ENCODE measurements at places on chromosomes 11 and 22. TPM values are rescaled to one million over a fixed set of nuclear protein-coding genes. Genes with fewer than 3 reads are reported as not detected.
A peak's percentile ranks its signal among the peaks of the same experiment; 100 is the strongest.

GRCh38 chr11:86442827-86443226, 68.1 kb downstream of the CCDC81 start:
- no peak for DNase-seq

DNA sequence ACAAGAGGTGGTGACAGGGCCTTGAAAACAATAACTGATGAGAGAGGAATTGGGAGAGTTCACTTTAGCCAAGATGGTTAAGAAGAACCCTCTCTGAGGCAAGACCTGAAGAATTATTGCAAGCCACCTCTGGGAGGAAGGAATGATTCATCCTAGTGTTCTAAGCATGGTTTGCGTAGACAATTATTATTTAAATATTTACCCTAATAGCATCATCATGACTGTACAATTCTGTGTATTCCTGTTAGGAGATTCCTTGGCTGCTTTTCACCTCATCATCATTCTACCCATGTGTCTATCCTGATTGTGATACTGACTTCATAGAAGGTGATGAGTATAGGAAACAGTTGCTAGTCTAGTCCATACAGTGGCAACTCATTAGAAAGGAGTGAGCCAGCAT, 264.4 kb downstream of the DDX10 start:
- no peak for DNase-seq

- DNase-seq = no peak
These were observed 85.0 kb downstream of the ATG16L2 start for GRCh38 chr11:72899238-72899637.

- DNase-seq = no peak
These were observed 974 bp downstream of the PPIL2 start for GRCh38 chr22:21666786-21667185.

DNA sequence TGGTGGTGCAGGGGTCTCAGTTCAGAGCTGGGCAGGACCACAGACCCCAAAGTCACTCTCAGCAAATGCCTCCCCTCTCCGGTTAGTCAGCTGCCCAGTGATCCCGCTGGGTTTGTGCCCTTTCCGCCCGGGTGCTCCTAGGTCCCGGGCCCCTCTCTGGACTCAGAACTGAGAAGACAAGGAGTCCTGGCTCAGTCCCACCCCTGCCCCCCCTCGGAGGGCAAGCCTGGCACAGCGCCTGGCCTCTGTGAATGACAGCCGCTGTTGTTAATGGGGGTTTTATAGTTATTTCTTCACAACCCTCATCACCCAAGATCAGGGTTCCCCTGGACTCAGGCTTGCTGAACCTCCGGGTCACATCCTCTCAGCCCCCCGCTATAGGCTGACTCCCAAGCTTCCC, 47.6 kb downstream of the ELFN2 start:
- DNase-seq = no peak

- peak; percentile 34 for DNase-seq
These were observed 10.2 kb downstream of the PACS1 start for GRCh38 chr11:66080055-66080817.

- no peak for DNase-seq
These were observed 578 bp upstream of the PARVG start for GRCh38 chr22:44179989-44180705.

- no peak for DNase-seq
These were observed at the start of gene LSP1 for GRCh38 chr11:1852877-1853276. Gene LSP1 (plus strand): TSS chr11:1853084. CDS start chr11:1853145, 61 bp downstream.

- no peak for DNase-seq
These were observed 699.0 kb downstream of the ETS1 start for GRCh38 chr11:127888386-127888785.

- DNase-seq = no peak
These were observed 26.1 kb downstream of the ABTB2 start for GRCh38 chr11:34331736-34332135.

- no peak for DNase-seq
These were observed 37.8 kb downstream of the PGR start for GRCh38 chr11:101091781-101092180.

DNA sequence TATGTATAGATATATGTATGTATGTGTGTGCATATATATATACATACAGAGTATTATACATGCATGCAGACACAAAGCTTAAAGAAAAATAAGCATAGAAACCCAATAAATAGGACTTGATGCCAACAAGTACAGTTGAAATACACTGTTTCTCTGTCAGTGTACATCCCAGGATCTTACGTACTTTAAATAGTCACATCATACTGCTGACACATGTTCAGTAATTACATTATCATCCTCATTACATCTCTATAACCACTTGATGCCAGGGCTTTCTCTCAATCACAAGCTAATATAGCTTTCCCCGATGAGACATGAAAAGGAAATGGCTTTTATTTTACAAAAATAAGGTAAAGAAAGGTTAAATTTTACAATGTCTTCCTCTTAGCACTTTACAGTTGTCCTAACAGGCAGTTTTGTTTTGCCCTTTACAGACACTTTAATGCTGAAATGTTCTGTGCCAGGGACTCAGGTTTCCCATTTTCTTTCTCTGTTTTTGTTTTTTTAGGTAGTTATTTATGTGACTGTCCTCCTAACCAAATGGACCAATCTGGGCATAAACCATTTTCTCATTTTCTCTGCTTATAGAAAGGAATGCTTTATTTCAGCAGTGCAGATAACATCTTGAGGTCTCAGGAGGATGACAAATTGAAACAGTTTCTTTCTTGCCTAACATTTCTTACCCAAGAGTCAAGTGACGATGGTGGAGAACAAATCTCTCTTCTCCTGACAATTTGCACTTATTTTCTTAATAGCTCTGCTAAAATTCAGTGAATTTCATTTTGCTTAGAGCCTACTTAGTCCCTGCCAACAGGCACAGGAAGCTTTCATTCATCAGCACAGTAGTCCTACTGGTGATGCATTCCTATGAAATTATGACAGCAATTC, 350.2 kb downstream of the TTC28 start:
- DNase-seq = no peak

GRCh38 chr11:33063326-33063881, 24.0 kb downstream of the TCP11L1 start:
- no peak for DNase-seq

DNA sequence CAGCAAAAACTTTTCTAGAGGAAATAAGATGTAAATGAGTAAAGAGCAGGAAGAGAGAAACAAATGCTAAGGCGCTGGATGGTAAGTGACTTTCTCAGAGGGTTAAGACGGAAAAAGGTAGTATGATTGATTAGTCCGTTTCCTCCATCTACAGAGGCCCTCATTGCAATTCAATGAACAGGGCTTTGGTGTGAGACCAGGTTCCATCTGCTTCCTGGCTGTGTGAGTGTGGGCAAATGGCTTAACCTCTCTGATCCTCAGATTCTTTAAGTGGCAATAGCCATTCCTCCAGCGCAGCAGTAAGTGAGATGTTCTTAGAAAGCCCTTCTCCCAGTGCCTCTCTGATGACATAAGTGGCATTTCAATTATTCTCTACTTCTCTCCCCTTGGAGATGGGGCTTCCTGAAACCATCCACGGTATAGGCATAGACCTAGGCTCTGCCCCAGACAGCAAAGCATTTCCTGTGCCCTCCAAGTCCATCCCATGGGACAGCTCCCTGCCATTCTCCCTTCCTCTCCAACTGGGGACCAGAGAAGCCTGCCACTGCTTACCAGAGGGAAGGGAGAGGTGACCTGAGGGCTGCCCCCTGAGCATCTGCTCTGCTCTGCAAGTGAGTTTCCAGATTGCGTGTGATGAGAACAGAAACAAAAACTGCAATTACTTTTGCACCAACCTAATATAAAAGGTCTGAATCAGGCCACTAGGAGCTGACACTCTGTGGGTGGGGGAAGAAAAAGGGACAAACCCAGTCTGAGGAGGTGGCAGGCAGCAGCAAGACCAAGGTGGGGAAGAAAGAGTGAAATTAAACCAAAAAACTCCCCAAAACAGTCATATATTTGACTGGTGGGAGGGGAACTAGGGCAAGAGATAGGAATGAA, 12.7 kb upstream of the CD44 start:
- DNase-seq = no peak

- no peak for DNase-seq
These were observed 67.0 kb downstream of the WNT11 start for GRCh38 chr11:76139314-76139713.

Gene KIAA1671
- 11.4 TPM for total RNA-seq

Gene FSHB
- not detected for total RNA-seq

Gene EHD1
- total RNA-seq = 58.2 TPM

Gene BTBD10
- total RNA-seq = 25.8 TPM

Gene GANAB
- 96.9 TPM for total RNA-seq

Gene MS4A15
- total RNA-seq = not detected

Gene ROM1
- total RNA-seq = 1.7 TPM
